ENCODE measurements at places on chromosomes 4 and X.

GRCh38 chr4:184752496-184753275 lies 18.8 kb upstream of the CENPU start:
- no peak for DNase-seq

- no peak for DNase-seq
Observed at GRCh38 chrX:40415675-40416074, 165.1 kb upstream of the ATP6AP2 start.

- no peak for DNase-seq
Observed at GRCh38 chr4:108433832-108434231, 186.5 kb upstream of the RPL34 start.

- DNase-seq, result no peak
Observed at GRCh38 chr4:53057679-53058078, 195.6 kb downstream of the RASL11B start.

DNA sequence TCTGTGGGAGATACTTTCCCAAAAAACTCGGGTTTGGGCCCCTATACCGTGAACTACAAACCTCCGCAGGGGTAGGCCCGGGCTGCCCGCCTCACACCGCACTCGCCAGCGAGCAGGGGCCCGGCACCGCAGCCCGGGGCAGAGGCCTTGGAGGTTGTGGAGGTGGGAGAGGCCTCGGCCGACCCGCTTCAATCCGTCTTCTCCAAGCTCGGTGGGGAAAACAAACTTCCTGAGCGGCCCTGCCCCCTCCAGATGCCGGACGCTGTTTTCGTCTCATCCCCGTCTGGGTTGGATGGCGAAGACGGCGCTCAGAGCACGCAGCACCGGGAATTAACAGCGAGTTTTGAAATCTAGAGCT lies 442 bp upstream of the MCUB start:
- DNase-seq, result no peak

DNA sequence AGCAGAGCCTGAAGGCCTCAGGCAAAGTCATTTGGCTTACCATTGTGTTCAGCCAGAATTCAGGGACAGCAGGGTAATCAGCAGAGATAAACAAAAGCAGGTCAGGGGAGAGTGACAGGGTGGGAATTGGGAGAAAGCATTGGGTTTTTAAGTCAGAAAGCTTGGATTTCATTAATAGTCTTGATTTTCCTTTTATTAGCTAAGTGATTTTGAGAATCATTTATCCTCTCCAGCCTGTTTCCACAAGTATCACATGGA lies 410.1 kb downstream of the HNRNPD start:
- DNase-seq, result no peak

All from LNCaP clone FGC (cell line).